Calu3 (cell line): ENCODE measurements at places on chromosomes 6 and 20. TPM values are rescaled to one million over a fixed set of nuclear protein-coding genes. Genes with fewer than 3 reads are reported as not detected.
A peak's percentile ranks its signal among the peaks of the same experiment; 100 is the strongest.

The NDUFAF4 gene
- 39.6 and 50.9 TPM in 2 replicates for total RNA-seq

DNA sequence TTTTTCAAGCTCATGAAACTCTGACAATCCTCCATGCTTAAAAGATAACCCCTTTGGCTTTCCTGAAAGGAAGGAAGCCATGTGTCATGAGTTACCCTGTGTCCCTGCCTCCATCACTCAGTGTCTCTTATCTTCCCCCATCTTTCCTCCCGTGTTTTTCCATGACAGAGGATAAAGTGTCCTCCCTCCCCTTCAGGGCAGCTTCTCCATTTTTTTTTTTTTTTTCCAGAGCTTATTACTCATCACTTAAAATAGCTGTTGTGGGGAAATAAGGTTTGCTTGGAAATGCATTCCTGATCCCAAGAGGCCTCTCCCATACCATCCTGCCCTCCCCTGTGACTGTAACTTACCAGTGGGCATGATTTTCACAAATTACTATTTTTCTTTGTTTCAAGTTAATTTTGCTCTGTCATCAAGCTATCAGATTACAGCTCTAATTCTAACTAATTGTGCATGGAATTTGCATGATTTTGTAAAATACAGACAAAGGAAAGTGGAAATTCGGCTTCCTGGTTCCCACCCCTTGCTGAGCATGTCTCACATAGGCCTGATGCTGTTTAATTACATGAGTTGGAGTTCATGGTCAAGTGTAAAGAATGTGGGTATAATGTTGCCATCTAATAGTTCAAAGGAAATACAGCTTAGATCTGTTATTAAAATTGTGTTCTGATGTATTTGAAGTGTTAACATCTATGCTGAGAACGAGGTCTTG is 614.5 kb upstream of the FLRT3 start:
- no peak for DNase-seq

GRCh38 chr6:87504441-87504840 is 31.7 kb downstream of the SLC35A1 start:
- no peak for DNase-seq

The CST5 gene
- total RNA-seq = not detected in 2 replicates

DNA sequence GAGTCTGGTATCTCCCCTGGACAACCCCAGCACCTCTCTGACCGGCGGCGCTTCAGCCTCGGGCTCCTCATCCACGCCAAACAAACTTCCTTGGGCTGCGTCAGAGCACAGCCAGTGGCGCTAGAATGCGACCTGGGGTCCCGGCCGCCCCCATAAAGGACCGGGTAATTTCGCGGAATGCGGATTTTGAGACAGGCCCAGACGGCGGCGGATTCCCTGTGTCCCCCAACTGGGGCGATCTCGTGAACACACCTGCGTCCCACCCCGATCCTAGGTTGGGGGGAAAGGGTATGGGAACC is 1.6 kb downstream of the FOXP4 start:
- DNase-seq = no peak

The PBOV1 gene
- total RNA-seq = not detected in 2 replicates

The GSTA4 gene
- total RNA-seq = 0.38 TPM in 1 of 2 replicates, not detected in the other

- peak; percentile 93 for DNase-seq
Observed at GRCh38 chr20:41003143-41003935, 25.3 kb upstream of the TOP1 start.

The SLC2A10 gene
- 24.0 and 24.9 TPM in 2 replicates for total RNA-seq

DNA sequence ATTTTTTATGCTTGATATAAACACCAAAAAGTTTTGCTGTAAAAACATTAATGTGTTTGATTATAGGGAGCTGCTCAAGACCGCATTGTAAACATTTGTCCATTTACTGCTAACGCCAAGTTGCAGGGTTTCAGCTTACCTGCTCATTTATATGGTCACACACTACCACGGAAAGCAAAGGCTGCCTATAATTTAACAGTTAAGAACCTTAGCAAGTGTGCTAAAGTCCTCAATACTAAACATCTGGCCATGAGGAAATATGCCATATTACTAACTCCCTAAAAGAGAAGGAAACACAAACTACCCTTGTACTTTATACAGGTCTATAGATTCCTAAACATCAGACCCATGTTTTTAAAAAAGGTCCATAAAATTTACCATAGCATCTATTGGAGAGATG is 129.5 kb downstream of the ASCC3 start:
- no peak for DNase-seq

DNA sequence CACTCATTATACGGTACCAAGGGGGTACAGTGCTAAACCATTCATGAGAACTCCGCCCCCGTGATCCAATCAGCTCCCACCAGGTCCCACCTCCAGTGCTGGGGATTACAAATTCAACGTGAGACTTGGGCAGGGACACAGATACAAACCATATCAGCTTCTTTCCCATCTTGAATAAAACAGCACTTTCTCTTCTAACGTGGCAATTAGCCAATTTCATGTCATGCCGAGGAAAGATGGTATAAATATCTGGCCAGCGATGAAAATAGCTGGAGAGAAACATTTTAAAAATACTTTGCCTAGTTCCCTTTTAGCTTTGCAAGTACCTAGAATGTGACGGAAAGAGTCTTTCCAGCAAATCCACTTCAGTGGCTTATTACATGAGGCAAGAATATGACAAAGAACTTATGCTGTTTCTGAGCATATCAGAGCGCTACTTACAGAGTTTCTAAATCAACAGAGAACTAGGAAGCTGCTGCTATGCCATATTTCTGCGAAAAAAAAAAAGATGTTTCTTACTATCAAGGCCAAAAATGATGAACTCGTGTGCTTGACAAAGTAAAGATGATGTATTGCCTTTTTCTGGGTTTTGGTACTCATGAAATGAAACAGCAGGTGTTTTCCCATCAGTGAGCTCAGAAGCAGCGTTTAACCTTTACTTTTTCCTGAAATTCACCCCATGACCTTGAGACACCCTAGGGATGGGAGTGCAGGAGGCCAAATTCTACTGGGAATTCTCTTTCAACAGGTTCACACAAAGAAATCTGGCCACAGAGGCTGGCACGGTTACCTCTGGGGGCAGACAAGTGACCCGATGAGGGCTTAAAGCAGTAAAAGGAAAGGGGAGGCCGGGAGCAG is 37.9 kb downstream of the AGPAT4 start:
- DNase-seq = no peak
